EH (cell line): ENCODE measurements at places on chromosomes 1 and 21.

DNA sequence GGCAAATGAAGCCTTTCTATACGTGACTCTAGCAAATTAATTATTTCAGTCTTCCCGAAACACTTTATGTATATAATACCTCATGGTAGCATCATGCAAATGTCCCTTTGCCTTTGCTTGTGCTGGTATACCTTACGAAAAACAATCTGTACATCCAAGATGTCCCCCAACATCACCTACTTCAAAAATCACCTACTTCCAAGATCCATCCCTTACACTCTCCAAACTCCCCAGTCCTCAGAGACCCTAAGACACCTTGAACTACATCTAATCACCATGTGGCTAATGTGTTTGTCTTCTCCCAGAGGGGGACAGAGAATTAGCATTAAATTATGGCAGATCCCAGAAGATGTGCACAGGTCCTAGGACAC, 46.5 kb upstream of the CRNN start:
- no peak for DNase-seq

DNA sequence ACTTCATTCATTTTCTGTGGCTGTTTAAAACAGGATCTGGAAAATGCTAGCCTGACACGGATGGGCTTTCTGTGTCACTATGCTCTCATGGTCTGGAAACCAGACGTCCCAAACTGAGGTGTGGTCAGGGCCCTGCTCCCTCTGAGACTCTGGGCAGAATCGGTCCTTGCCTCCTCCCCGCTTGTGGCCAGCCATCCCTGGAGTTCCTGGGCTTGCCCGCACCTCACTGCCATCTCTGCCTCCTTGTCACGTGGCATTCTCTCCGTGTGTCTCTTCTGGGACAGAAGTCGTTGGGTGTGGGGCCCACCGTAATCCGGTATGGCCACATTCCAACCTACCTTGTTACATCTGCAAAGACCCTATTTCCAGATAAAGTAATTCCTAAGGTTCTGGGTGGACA, 10.1 kb upstream of the ACTRT2 start:
- no peak for DNase-seq

DNA sequence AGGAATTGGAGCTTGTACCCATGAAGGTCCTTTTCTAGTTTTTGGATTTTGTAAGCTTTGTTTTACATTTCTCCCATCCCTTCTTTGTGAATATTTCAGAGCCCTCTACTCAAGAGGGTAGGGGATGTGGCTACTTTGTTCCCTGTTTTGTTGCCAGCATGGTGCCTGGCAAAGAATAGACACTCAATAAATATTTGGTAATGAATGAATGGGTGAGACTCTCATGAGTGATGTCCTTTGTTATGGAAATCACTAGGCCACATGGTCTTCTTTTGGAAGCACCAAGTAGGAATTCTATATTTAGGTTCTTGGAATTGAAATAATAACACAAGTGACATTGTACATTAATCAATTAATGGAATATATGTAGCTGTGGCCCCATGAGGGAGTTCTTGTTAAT, 26.8 kb upstream of the ATP5PO start:
- DNase-seq = no peak

GRCh38 chr1:18840145-18840544, 19.3 kb downstream of the TAS1R2 start:
- no peak for DNase-seq

DNA sequence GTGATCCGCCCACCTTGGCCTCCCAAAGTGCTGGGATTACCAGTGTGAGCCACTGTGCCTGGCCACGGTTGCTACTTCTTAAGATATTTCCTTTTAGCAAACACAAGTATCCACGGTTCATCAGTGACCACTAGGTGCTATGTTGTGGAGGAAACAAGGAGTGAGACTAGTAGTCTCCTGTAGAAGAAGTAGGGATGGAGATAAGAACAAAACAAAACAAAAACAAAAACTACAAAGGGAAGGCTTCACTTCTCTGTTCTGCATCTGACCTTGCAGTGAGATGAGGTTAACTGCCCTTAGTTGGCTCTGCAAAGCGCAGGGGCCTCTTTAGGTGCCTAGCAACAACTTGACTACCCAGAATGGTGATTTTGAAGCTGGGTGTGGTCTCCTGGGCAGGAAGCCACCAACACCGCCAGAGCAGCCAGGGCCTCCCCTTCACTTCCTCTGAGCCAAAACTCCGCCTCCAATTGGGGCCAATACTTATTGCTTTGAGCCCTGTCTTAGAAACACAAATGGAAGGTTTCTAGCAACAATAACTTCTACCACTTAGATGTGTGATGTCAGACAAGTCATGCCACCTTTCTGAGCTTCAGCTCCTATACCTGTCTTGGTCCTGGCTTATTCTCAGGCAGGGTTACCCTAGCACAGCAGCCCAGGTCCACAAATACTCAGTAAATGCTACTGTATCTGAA, 12.8 kb upstream of the CDC42 start:
- DNase-seq = peak; percentile 49

- peak; percentile 77 for DNase-seq
Measured at GRCh38 chr1:12229835-12230548, at the start of gene VPS13D. VPS13D (plus strand) TSS chr1:12230030; CDS start chr1:12234267, 4,237 bp downstream.

- no peak for DNase-seq
Measured at GRCh38 chr1:25563330-25564215, 20.2 kb downstream of the LDLRAP1 start.

DNA sequence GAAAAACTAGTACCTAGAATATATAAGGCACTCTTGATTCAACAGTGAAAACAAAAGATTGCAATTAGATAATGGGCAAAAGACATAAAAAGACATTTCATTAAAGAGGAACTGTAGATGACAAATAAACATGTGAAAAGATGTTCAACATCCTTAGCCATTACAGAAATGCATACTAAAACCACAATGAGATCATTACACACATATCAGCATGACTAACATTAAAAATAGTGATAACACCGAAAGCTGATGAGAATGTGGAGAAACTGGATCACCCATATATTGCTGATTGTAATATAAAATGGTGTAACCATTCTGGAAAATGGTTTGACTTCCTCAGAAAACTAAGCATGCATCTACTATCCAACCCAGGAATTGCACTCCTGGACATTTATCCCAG, 340.3 kb downstream of the SEC16B start:
- peak; percentile 2 for DNase-seq

DNA sequence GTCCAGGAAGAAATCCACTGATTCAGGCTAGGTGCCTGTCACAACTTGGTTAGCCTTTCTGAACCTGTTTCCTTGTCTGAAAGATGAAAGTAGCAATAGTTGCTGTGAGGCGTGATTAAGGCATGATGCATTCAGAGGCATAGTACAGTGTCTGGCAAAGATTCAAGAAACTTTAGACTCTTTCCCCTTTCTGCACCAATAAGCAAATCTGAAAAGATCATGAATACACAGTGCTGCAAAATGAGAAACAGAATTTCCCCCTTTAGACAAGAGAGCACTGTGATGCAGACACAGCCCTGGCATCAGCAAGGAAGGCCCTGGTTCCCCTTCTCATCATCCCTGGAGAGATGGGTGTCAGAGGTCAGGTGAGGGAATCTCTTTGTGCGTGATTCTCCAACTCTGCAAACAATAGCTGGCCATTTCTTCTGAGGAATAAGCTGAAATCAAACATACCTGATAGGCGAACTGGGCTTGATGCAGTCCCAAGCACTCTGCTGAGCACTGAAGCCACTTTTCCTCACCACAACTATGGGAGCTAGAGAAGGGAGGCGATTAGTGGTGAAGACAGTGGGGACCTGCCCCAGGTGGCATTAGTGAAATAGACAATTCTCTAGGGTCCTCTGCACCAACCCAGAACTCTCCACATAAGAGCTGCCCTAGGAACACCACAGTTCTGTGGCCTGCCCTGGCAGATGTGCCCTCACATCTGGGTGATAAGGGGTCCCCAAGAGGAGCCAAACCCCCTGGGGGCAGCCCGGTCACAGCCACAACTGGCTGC, 41.7 kb downstream of the ITPKB start:
- DNase-seq = peak; percentile 51

DNA sequence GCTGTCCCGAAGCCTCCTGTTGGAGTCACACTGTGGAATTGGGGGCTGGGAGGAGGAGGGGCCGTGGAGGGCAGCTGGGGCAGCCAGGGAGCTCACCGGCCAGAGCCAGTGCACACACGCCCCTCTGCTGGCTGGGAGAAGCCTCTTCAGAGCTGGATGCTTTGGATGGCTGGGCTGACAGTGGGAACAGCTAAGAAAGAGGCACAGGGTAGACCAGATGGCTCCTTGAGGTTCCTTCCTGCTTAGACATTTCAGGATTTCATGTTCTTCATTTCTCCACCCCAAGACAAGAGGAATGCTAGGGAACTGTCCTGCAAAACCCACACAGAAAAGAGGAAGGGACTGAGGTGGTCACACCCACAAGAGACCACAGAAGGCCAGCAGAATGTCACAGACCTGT, 254.8 kb upstream of the VAMP3 start:
- peak; percentile 55 for DNase-seq

GRCh38 chr1:82091729-82092128, 291.0 kb downstream of the ADGRL2 start:
- DNase-seq = no peak

DNA sequence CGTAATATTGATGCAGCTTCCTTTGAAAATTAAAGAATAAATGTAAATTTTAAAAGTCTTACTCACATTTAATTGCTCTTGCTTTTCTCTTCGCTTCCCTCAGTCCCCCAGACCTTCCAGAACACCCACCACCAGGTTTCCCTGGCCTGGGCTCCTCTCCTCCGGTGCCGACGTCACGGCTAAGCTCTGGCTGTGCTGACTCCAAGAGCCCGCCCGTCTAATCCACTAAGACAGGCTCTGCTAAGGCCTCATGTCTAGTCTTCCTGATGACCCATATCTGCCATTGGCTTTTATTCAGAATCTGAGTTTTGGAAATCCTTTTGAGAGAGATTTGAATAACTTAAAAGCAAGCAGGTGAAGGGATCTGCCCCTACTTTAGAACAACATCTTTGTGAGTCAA, 53.9 kb upstream of the NADK start:
- no peak for DNase-seq

GRCh38 chr1:234973426-234974250, 155.0 kb downstream of the TOMM20 start:
- DNase-seq = no peak

GRCh38 chr1:214337511-214337910, 56.6 kb downstream of the SMYD2 start:
- peak; percentile 59 for DNase-seq
